Spleen (tissue), 13 donors: ENCODE measurements at places on chromosomes 7 and 10. TPM values are rescaled to one million over a fixed set of nuclear protein-coding genes. Genes with fewer than 3 reads are reported as not detected.

PBLD gene
- total RNA-seq: 2.6 TPM

NUP42 gene
- total RNA-seq: 43.9 TPM

GRCh38 chr7:150420987-150421674, 29.3 kb upstream of the GIMAP8 start:
- H3K4me1 ChIP-seq: peaks cover 12% of the 10 kb centered on the region
- H3K27me3 ChIP-seq: no peaks in the 10 kb centered on the region
- peak; percentile 94 for DNase-seq
- no peaks in the 10 kb centered on the region for H3K36me3 ChIP-seq
- H3K27ac ChIP-seq: no peak overlapping the region
- H3K4me3 ChIP-seq: no peak overlapping the region

DNA sequence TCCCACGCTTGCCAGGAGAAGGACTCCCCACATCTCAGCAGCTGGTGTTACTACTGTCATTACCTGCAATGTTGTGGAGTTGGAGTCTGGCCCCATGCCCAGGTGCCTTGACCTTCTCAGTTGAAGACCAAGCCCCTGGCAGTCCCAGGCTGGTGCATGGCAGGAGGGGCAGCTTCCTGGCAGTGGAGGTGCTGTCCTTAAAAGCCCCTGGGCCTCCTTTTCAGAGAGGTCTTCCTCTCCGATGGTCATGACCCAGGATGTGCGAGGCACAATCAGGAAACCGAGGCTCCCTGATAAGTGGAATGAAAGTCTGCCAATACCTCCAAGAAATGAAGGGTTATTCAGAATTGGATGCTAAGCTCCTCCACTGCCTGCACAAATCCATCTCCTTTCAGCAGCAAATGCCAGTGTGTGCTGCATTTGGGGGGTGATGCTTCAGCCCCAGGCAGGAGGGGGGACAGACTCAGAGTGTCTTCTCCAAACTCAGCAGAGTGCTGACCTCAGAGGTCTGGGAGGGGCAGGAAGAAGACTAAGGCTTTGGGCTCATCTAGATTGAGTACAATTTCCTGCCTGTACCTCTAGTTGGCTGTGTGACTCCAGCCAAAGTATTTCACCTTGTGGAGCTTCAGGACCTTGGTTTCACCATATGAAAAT, 97.0 kb upstream of the DDC start:
- no peak for DNase-seq
- no peaks in the 10 kb centered on the region for H3K27me3 ChIP-seq
- H3K4me3 ChIP-seq: no peak overlapping the region

DNA sequence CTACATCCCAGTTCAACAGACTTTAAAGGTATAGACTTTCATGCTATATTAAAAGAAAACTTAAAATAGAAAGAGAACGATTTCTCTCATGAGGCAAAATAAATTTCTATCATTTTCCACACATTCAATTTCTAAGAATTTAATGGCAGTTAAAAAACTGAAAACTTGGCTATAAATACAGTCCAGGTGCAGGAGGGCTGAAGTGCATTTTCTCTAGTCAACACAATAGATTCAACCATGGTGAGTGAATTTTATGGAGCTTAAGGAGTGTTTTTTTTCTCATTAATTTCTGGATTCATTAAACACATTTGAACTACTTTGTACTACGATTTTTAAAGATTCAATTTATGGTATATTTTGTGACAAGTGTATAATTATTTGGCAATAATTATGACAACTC, 240.8 kb upstream of the SLC26A5 start:
- no peak overlapping the region for H3K27ac ChIP-seq
- no peaks in the 10 kb centered on the region for H3K36me3 ChIP-seq
- DNase-seq: no peak
- no peaks in the 10 kb centered on the region for H3K4me1 ChIP-seq
- H3K4me3 ChIP-seq: no peak overlapping the region

- H3K27me3 ChIP-seq: no peaks in the 10 kb centered on the region
- no peak overlapping the region for H3K27ac ChIP-seq
- H3K4me3 ChIP-seq: no peak overlapping the region
- H3K4me1 ChIP-seq: peaks cover 18% of the 10 kb centered on the region
Measured at GRCh38 chr10:86017841-86018734, 348.5 kb downstream of the GRID1 start.

DNA sequence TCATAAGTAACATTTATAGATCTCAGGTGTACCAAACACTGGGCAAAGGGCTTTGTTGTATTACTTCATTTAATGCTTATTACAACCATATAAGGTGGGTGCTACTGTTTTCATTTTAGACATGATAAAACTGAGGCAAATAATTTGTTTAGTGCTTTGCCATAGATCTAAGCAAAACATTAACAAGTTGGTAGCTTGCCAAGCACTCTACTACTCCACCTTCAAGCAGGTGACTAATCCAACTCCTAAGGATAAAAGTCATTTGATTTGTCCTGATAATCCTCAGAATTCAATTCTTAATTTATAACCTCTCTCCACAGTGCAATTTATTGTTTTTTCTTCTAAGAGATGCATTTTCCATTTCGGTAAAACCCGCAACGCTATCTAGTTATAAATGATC, 646.4 kb downstream of the GRM8 start:
- no peaks in the 10 kb centered on the region for H3K4me1 ChIP-seq
- H3K27ac ChIP-seq: no peak overlapping the region
- no peaks in the 10 kb centered on the region for H3K36me3 ChIP-seq
- no peak for DNase-seq
- no peak overlapping the region for H3K4me3 ChIP-seq
- H3K27me3 ChIP-seq: no peaks in the 10 kb centered on the region

DNA sequence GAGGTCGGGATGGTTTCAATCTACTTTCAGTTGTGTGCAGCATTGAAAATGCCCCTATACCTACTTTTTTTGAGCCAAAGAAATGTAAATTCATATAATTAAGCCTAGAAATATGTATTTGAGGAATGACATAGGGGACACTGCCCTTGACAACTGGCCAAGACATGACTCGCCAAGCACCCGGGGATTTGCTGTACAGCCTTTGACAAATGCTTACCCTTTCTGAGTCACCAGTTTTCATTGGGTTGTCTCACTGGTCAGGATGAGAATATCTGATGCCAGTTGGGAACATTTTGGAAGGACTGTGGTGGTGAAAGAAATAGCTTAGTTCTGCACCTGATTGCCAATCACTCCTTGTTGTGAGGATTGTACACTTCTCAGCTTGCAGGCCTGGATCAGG, 166.8 kb upstream of the HABP2 start:
- DNase-seq: no peak
- H3K27me3 ChIP-seq: no peaks in the 10 kb centered on the region
- no peak overlapping the region for H3K4me3 ChIP-seq

DNA sequence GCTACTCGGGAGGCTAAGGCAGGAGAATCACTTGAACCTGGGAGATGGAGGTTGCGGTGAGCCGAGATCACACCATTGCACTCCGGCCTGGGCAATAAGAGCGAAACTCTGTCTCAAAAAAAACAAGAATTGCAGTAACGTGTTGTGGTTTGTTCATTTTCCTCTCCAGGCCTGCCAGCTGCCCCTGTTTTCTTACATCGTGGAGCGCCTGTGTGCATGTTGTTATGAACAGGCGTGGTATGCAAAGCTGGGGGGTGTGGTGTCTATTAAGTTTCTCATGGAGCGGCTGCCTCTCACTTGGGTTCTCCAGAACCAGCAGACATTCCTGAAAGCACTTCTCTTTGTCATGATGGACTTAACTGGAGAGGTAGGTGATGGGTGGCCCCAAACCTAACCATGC, 52.1 kb downstream of the TRRAP start:
- DNase-seq: no peak
- H3K4me1 ChIP-seq: peaks cover 8% of the 10 kb centered on the region
- no peaks in the 10 kb centered on the region for H3K27me3 ChIP-seq
- H3K27ac ChIP-seq: peak overlapping the region; percentile 77
- peaks cover 94% of the 10 kb centered on the region for H3K36me3 ChIP-seq
- peak overlapping the region; percentile 49 for H3K4me3 ChIP-seq

GRCh38 chr10:133396035-133396624, 2.2 kb downstream of the MTG1 start:
- H3K36me3 ChIP-seq: no peaks in the 10 kb centered on the region
- H3K27ac ChIP-seq: no peak overlapping the region
- DNase-seq: peak; percentile 65
- H3K4me1 ChIP-seq: peaks cover 79% of the 10 kb centered on the region
- no peak overlapping the region for H3K4me3 ChIP-seq

GRCh38 chr7:141511676-141512396, 39.4 kb upstream of the AGK start:
- H3K4me3 ChIP-seq: peak overlapping the region; percentile 57
- peaks cover 8% of the 10 kb centered on the region for H3K4me1 ChIP-seq
- no peak overlapping the region for H3K27ac ChIP-seq
- H3K27me3 ChIP-seq: peaks cover 20% of the 10 kb centered on the region
- no peak for DNase-seq
- no peaks in the 10 kb centered on the region for H3K36me3 ChIP-seq

DNA sequence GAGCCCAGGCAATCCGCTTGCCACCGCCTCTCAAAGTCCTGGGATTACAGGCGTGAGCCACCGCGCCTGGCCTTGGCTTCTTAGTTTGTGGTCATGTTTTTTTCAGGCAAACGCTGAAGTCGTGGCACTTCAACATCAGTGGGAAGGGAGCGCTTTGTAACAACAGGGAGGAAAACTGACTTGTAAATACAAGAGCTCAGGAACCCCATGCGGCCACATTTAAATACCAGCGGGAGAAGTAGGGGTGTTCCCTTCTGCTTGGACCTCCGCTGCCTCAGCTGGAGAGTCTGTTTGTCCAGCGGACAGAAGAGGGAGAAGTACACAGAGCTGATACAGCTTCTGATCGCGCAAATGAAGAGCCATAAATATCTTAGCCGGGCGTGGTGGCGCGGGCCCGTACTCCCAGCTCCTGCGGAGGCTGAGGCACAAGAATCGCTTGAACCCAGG, 108.7 kb upstream of the KMT2C start:
- H3K27ac ChIP-seq: no peak overlapping the region
- no peak overlapping the region for H3K4me3 ChIP-seq
- no peaks in the 10 kb centered on the region for H3K27me3 ChIP-seq
- DNase-seq: no peak
- no peaks in the 10 kb centered on the region for H3K4me1 ChIP-seq
- no peaks in the 10 kb centered on the region for H3K36me3 ChIP-seq
